ENCODE measurements at places on chromosomes 4 and X. TPM values are rescaled to one million over a fixed set of nuclear protein-coding genes. Genes with fewer than 3 reads are reported as not detected.

GRCh38 chr4:78120144-78120880, 63.2 kb downstream of the FRAS1 start:
- DNase-seq, result peak; percentile 31

- DNase-seq, result no peak
These were observed 728.7 kb downstream of the IL1RAPL1 start for GRCh38 chrX:29315931-29316330.

DNA sequence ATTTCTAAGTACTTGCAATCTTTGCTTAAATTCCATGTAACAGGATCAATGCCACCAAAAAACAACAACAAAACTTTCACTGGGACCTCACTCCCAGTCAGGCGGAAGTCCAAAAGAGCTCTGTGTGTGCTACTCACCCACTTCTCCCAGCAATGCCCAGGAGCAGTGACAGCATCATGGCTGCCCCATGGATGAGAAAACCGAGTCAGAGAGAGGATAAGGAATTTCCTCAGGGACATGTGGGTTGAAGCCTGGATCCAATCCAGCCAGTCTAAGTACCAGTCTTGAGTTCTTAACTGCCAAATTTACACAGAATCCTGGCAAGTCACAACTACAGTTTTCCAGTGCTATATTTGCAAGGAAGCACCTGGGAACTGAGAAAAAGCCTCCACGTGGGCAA, 64.5 kb downstream of the STX18 start:
- DNase-seq, result no peak

- no peak for DNase-seq
These were observed 12.0 kb downstream of the P2RY10 start for GRCh38 chrX:78957049-78957767.

The TEX13D gene
- total RNA-seq, result 1.4 TPM

The SULT1E1 gene
- 102 TPM for total RNA-seq

- DNase-seq, result no peak
These were observed 91.2 kb downstream of the GPRIN3 start for GRCh38 chr4:89216422-89216821.

The NLGN3 gene
- 6.7 TPM for total RNA-seq

- DNase-seq, result no peak
These were observed 17.8 kb upstream of the HGFAC start for GRCh38 chr4:3423952-3424351.

- no peak for DNase-seq
These were observed 83.2 kb downstream of the CPE start for GRCh38 chr4:165462009-165462408.

- DNase-seq, result peak; percentile 59
These were observed 671.2 kb downstream of the PCDH18 start for GRCh38 chr4:136861091-136861490.

GRCh38 chr4:138330531-138330930, 88.4 kb upstream of the SLC7A11 start:
- DNase-seq, result no peak

The FRMD7 gene
- 0.48 TPM for total RNA-seq

The PAGE4 gene
- total RNA-seq, result 2.6 TPM

DNA sequence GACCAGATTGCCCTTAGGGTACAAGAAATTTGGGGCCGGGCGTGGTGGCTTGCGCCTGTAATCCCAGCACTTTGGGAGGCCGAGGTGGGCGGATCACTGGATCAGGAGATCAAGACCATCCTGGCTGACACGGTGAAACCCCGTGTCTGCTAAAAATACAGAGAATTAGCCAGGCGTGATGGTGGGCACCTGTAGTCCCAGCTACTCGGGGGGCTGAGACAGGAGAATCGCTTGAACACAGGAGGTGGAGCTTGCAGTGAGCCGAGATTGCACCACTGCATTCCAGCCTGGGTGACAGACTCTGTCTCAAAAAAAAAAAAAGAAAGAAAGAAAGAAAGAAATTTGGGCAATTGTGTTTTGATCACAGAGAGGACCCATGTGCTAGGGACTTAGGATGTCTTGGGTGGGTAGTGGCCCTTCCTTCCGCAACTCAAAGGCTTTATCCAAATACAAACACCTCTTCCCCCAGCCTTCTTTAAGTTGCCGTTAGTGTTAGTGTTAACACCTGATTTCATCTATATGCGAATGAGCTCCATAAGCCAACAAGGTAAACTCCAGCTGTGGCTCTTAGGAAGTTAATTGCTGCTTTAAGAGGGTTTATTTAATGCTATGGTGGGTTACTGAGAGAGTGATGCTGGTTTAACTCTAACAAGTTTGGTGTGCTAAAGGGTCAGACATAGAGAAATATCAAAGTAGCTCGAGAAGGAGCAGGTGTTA, 8.6 kb upstream of the CCDC110 start:
- DNase-seq, result no peak

The CSN3 gene
- not detected for total RNA-seq

DNA sequence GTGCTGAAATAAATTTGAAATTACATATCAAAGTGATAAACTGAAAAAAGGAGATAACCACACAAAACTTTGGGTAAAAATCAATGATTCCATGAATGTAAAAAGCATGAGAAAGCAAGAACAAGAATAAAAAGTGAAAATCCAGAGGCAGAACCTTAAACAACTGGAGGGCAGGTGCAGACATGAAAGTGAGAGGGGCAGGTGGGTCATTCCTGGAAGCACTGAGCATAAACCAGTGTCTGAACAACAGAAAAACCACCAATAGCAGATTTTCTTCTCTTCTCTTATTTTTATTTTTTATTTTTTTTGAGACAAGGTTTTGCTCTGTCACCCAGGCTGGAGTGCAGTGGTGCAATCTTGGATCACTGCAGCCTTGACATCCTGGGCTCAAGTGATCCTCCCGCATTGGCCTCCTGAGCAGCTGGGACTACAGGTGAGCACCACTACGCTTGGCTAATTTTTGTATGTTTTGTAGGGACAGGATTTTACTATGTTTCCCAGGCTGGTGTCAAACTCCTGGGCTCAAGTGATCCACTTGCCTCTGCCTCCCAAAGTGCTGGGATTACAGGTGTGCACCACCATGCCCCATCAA, 46.8 kb upstream of the GPR78 start:
- DNase-seq, result no peak

The MYL5 gene
- total RNA-seq, result 10.1 TPM

GRCh38 chr4:48991357-48991756, 5.3 kb downstream of the CWH43 start:
- DNase-seq, result no peak

GRCh38 chr4:74206088-74206825, 48.3 kb downstream of the MTHFD2L start:
- DNase-seq, result peak; percentile 80

- DNase-seq, result peak; percentile 32
These were observed 23.9 kb upstream of the APLN start for GRCh38 chrX:129678614-129679195.

The TRIML2 gene
- total RNA-seq, result not detected

DNA sequence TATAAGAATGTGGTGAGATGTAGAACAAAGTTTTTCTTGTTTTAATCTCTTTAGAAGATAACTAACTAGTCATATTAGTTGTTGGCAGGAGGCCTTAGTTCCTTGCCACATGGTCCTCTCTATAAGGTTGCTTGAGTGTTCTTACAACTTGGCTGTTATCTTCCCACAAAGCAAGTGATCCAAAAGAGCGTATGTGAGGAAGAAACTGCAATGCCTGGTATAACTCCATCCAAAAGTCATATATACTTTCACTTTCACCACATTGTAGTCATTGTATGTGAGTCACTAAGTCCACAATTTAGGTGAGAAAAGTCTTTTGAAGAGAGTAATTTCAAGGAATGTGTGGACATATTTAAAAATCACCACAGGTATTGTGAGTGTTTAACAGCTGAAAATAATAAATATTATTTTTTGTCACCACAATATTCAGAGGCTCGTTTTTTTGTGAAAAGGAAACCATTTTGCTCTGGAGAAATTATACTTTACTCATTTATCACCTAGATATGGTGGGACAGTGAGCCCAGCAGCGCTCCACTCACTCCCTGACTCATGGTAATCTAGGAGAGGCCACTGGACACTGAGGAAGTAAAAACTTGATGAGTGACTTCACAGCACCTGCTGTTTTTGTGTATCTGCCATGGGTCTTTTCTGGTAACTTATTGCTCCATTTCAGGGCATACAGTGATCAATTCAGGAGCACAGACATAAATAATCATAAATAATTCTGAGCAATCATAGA, 369.4 kb upstream of the NDST3 start:
- DNase-seq, result no peak

DNA sequence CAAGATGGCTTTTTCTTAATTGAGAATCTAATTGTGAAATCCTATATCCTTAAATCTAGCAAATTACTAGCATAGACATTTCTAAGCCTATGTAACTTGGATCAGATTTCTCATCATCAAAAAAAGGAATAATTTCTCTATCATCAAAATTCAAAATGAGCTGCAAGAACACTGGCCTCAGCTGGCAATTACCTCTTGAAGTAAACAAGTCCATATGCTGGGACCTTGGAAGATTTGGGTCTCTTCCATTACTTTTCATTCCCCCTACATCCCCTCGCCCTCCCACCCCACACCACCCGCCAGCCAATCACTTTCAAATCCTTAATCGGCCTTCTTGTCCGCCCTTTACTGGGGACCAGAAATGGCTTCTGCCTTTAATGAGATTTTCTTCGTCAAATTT, 23.3 kb upstream of the MBTPS2 start:
- DNase-seq, result no peak

- peak; percentile 42 for DNase-seq
These were observed 95.1 kb downstream of the AFAP1 start for GRCh38 chr4:7844594-7844991.

The NPY5R gene
- total RNA-seq, result 5.8 TPM

The EMCN gene
- total RNA-seq, result 8.7 TPM

GRCh38 chr4:81912376-81913030, 440.8 kb upstream of the RASGEF1B start:
- no peak for DNase-seq

The PPA2 gene
- 48.2 TPM for total RNA-seq

GRCh38 chrX:120568035-120568434, 7.3 kb upstream of the CUL4B start:
- DNase-seq, result no peak

DNA sequence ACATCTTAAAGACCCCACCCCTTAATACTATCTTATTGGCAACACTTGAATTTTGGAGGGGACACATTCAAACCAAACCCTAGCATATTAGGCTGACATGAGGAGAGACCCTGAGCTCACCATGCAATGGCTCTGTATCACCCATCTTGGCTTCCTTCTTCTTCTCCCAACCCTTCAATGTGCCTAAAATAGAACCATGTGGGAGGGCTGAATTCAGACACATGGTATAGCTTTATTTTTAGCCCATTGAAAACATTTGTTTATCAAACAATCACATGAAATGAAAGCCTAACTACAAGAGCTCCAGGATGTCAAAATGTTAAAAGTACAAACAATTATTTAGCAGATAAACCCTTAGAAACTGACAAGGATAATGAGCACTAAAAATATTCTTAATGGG, 81.6 kb downstream of the RASL11B start:
- DNase-seq, result no peak

- no peak for DNase-seq
These were observed 2.1 kb downstream of the RGN start for GRCh38 chrX:47080215-47080914.

Measured in umbilical cord (tissue), 2 donors.